ENCODE measurements at places on chromosomes 11 and 22.

DNA sequence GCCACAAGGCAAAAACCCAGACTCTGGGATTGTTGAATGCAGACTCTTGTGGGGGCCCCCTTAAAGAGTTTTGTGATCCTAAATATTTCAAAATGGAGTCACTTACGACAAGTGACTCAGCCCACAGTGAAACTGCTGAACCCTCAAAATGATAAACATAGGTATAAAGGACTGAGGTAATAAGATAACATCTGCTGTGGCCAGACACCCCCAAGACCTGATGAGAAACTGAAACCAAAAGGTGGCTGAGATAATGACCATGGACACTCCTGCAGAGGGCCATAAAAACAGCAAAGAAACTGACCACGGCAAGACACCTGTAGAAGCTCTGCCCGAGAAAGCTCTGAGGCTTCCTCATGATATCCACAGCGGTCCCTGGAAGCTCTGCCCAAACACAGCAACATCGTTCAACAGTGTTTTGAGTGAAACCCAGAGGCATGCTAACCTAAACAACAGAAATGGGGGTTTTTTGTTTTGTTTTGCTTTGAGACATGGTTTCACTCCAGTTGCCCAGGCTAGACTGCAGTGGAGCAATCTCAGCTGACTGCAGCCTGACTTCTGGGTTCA, 1.6 kb upstream of the PLAAT4 start:
- no peak for DNase-seq

- no peak for DNase-seq
Observed at GRCh38 chr22:26463688-26464087, 19.9 kb downstream of the HPS4 start.

GRCh38 chr22:31092161-31092560, 11.0 kb downstream of the SMTN start:
- DNase-seq, result no peak

- no peak for DNase-seq
Observed at GRCh38 chr11:117923275-117923674, 5.9 kb downstream of the TMPRSS13 start.

DNA sequence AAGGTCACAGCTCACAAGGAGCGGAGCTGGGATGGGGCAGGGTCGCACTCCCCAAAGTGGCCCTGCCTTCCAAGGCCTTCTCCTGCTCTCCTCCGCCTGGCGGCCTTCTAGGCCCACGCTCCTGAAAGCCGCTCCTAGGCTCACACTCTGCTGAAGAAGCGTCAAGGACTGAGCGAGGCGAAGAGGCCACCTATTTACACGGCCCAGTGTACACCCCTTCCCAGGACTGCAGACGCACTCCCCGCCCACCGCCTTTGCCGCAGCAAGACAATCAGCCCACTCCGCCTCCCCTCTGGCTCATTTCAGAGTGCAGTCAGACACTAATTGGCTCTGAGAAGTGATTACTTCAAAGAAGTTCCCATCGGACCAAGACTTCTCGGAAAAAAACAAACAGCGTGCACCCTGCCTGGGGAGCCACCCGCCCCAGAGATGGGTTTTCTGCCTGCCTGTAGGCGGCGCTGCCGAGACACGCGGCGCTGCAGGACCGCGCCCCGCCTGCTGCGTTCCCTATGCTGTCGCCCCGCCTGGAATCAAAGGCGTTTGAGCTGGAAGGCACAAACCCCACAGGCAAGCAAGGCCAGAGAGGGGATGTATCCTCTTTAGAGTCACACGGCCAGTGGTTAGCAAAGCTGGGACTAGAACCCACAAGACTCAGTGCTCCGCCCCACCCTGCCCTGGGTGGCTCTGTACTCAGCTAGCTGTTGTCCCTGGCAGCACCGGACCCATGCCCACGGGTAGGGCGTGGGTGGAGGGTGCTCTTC, 414.8 kb downstream of the BUD13 start:
- no peak for DNase-seq

- DNase-seq, result no peak
Observed at GRCh38 chr11:123338266-123338800, 91.7 kb upstream of the GRAMD1B start.

DNA sequence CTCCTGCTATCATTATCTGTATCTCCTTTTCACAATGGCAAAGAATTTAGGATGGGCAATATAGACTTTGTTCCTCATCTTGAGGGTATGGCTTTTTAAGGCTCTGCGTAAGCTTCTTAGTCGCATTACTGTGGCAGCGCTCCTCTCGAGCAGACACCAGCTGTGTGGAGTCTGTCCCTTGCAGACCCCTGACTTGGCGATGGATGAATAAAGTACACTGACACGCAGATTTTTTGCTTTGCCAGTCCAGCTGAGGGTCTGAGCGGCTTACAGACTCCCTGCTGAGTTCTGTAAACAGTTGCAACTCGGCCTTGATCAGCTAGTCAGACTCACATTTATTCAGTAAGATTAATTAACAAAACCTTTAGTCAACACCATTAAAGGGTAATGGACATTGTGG, 390.0 kb upstream of the CNTN5 start:
- no peak for DNase-seq

GRCh38 chr22:23242473-23243001, 62.2 kb downstream of the BCR start:
- DNase-seq, result no peak

- no peak for DNase-seq
Observed at GRCh38 chr22:28656181-28656580, 23.5 kb downstream of the TTC28 start.

Data from stimulated activated CD8-positive, alpha-beta memory T cell treated with anti-CD3 and anti-CD28 coated beads, Interleukin-4, amount 100 ng/mL, for 4 hours (primary cell).